Activated CD4-positive, alpha-beta T cell treated with anti-CD3 and anti-CD28 coated beads for 48 hours (primary cell): ENCODE measurements at places on chromosomes 7 and 10.

GRCh38 chr7:48617508-48617907 lies 306.8 kb upstream of the CDC14C start:
- DNase-seq: no peak

DNA sequence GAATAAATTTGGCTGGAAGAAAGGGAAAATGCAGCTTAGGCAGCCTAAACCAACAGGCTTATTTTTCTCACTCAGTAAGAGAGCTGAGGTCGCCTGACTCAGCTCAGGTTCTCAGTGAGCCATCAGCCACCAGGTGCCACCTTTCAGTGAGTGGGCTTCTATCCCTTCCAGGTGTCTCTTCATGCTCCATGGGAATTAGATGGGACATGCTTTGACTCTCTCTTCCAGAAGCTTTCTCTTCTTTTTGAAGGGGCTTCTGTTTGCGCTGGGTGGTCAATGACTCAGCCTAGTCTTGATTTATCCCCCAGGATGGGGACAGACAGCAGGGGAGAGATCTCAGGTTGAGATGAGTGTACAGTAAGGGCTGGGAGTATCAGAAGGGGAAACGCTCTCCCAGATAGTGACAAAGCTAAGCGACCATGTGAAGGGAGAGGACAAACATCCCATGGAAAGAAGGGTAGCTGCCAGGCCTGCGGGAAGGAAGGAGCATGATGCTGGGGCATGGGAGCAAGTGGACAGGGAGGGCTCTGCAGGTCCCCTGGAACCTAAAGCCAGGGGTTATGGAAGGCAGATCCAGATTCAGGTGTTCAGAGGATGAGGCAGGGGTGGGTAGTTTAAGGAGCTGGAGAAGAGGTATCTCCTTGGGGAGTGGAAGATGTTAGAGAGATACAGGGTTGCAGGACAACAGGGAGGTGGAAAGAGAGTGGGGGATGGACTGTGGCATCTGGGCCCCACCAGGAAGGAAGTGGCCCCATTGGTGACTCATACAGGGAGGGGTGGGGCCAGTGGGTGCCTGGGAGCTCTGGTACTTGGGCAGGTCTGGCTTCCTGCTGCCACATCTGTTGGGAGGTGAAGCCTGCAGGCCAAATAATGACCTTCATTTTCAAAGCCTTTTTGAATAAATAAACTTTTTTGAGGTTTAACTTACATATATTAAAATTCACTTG lies 32.5 kb downstream of the OGDH start:
- DNase-seq: peak; percentile 87

GRCh38 chr10:102274062-102274461 lies 28.7 kb downstream of the GBF1 start:
- no peak for DNase-seq

- DNase-seq: peak; percentile 79
Observed at GRCh38 chr7:45923290-45923689, 2.2 kb upstream of the IGFBP3 start.

GRCh38 chr10:43892062-43892770 lies 243.5 kb upstream of the ZNF32 start:
- DNase-seq: no peak

DNA sequence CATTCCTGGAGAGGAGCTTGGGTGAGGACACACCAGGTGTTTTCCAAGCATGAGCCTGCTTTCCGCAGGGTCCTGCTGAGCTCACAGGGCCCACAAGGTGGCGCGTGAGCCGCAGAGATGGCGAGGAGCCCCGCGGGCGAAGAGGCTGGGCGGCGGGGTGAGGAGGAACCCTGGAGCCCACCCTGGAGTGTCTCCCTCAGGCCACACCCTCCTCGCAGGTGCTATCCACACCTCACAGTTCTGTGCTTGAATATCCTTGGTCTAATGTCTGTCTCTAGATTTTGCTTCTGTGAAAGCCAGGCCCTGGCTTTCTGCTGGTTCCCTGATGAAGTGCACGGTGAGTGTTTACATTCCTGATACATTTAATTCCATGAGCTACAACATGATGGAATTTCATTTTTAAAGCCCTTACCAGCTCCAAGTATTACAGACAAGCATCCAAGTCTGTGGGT lies 433.6 kb downstream of the ACTR3B start:
- DNase-seq: peak; percentile 21

DNA sequence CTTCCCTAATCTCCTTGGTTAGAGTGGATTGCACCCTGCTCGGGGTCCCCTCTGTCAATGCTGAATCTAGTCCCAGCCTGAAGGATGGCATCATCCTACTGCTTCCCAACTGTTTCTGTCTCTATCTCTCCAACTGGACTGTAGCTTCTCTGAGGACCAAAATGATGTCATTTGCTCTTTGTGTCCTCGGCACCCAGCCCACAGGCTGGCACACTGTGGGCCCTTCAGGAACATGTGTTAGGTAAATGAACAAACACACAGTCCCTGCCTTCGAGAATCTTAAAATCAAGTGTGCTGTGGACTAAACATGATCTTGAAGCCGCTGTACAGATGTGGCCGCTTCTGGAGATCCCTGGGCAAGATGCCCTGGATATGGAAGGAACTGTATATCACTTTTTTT lies 5.0 kb upstream of the CDH23 start:
- no peak for DNase-seq

- peak; percentile 9 for DNase-seq
Observed at GRCh38 chr7:77330169-77330882, 85.8 kb downstream of the GSAP start.

DNA sequence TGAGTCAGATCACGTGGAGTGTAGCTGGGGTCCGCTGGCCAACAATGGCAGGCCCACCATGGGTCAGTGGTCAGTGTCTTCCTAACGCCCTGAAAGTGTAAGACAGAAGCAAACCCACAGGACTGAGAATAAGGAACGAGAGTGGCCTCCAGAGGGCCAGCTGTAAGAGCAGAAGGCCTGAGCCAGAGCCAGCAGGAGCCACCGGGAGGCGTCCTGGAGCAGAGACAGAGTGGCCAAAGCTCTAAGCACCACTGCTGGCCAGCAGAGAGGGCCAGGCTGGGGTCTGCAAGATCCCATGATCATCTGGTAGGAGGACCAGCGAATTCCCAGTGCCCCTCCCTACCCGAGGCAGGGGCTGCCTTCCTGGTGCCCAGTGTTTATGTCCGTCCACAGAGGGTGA lies 9.2 kb downstream of the CCDC201 start:
- DNase-seq: no peak

DNA sequence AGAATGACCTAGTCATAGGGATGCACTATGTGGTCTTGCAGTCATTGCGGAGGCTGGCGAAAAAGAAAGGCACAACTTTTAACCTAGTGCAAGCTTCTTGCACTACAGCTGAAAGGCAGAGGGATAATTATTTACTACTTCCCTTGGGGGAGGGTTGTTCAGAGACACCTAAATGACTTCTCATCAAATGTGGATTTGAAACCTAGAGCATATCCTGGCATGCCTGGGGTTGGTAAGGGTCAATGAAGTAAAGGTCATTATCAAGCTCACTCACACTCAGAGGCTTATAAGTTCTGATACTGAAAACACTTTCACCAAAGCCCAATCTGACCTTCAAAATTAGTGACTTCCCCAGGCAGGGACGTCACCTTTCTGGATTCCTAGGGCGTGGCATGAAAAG lies 108.9 kb upstream of the AMPH start:
- no peak for DNase-seq

DNA sequence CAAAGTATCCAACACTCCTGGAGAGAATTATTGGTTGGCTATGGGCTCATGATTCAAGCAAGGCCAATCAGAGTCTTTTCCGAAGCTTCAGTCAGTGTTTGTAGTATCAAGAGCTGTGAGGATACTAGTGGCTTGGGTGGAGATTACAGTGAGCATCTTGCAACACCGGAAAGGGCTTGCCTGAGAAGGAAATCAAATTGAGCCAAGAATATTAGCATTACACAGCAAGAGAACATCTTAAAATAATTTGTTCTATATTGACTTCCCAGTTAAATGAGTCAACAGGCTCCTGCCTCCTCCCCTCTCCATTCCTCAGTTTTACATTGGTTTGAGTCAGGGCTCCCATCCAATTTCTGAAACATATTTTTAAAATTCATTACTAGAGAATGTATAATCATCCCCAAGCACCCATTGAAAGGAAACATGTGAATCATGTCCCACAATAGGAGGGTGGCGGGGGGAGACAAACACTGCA lies 127.4 kb downstream of the ELAPOR2 start:
- peak; percentile 37 for DNase-seq

GRCh38 chr7:151024435-151025056 lies at the start of gene ATG9B:
ATG9B (minus strand) TSS chr7:151024494; CDS start chr7:151024423, 71 bp downstream.
- DNase-seq: no peak

DNA sequence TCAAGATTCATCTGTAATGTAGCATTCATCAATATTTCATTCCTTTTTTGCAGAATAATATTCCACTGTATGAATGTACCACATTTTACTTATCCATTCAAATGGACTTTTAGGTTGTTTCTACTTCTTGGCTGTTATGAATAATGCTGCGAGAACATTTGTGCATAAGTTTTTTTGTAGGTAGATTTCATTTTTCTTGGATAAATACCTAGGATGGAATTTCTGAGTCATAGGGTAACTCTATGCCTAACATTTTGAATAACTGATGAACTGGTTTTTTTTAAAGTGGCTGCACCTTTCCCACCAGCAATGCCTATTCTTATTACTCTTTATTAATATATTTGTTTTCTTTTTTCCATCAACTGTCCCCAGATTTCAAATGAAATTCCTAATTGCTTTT lies 9.1 kb upstream of the XPNPEP1 start:
- no peak for DNase-seq

- DNase-seq: peak; percentile 70
Observed at GRCh38 chr10:72272689-72273409, 875 bp upstream of the DDIT4 start.

DNA sequence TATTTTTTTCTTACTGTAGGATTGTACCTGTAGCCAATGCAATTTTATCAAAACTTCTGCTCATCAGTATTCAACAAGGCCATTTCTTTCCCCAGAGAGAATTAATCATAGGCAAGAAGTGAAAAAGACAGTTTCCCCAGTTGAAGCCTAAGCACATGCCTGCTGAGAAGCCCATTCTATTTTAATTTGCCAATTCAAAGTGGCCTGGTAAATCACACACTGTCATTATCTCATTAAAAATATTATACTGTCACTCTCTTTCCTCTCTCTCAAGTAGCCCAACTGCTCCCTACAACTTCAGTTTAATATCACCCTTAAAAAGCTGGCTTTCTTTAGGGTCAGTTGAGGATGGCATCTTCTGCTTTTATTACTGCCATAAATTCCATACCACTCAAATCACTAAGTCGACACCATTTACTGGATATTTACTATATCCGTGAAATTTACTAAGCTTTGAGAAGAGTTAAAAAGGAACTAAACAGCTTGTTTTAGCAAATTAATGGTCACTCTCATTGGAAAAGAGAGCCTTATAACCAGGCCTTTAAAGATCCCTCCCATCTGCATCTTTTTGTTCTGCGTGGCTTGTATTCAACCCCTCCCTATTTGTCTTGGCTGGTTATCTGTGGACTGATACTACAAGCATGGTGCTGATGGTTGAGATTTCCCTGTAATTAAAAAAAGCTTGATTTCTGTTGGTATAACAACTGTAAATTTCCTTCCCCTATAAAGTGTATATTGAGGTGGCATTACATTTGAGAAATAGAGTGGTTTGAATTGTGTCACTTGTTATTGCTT lies 30.6 kb downstream of the COL28A1 start:
- DNase-seq: no peak

GRCh38 chr7:26151096-26151495 lies 902 bp upstream of the NFE2L3 start:
- no peak for DNase-seq

- no peak for DNase-seq
Observed at GRCh38 chr10:130982802-130983201, 328.7 kb downstream of the TCERG1L start.

DNA sequence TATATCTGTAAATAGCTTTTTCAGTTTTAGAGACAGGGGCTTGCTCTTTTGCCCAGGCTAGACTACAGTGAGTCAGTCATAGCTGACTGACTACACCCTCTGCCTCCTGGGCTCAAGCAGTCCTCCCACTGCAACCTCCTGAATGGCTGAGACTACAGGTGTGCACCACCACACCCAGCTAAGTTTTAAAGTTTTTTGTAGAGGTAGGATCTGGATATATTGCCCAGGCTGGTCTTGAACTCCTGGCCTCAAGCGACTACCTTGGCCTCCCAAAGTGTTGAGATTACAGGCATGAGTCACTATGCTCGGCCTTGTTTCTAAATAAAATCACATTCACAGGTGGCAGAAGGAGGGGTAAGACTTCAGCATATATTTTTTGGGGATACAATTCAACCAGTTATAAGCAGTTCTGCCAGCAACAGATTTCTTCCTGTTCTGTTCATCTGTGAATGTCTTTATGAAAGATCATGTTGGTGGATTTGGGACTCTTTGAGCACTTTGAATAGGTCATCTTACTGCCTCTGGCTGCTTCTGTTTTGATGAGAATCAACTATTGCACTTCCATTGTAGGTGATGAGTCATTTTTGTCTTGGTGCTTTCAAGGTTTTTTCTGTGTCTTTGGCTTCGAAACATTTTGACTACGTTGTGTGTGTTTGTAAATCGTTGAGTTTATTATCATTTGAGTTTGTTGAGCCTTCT lies 15.7 kb downstream of the RBM33 start:
- DNase-seq: no peak

DNA sequence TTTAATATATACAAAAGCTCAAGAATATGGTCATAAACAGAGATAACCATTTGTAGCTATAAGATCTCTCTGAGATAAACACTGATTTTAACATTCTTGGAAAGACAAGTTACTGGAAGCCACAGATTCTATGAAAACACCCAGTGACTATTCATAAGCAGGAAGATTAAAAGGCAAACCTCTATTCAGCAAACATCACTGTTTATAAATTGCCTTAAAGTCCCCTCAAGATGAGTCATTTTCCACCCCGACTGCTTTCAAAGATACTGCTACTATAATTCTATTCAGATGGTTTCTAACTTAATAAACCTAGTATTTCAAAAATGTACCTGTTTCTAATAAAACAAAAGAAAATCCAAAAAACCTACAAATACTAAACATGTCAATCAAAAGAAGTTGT lies 21.0 kb downstream of the TM9SF3 start:
- DNase-seq: no peak

DNA sequence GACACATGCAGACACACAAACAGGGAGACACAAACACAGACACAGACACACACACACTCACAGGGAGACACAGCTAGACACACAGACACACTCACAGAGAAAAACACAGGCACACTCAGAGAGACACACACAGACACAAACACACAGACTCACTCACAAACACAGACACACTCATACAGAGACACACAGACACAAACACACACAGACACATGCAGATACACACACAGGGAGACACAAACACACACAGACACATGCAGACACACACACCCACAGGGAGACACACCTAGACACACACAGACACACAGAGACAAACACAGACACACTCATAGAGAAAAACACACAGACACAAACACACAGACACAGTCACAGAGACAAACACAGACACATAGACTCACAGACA lies 67.9 kb downstream of the ADARB2 start:
- no peak for DNase-seq

- no peak for DNase-seq
Observed at GRCh38 chr7:27108390-27109127, 6.1 kb upstream of the HOXA2 start.
